Liver (tissue), 10 donors: ENCODE measurements at places on chromosomes 7 and 10.

DNA sequence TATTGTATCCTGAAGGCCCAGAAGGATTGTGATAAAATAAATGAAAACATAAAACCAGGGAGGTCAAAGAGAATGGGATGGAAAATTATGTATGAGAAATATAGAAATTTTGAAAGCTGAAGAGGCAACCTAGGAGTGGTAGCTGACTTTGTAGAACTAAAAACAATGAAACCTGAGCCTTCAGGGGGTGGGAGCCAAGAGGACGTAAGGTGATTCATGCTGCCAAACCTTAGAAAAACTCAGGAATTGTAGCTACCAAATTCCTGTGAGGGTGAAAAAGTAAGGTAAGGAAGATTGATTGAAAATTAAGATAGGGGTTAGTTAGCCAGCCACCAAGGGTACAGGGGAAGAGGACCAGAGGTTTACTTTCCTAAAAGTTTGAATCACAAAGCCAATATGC lies 213.2 kb downstream of the KCND2 start:
- no peak for DNase-seq

DNA sequence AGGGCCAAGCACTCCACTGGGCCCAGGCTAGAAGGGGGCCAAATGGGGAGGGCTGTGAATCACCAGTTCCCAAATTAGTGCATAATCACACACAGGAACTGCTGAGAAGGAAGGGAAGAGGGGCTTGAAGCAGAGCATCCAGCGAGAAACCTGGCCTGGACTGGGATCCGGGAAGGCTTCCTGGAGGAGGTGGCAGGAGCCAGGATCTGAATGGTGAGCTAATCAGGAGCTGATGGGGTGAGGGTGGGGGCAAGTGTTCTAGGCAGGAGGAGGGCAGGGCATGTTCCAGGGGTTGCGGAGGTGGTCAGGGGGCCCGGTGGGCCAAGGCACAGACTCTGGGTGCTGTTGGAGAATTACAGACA lies 12.6 kb downstream of the PWWP2B start:
- DNase-seq, result no peak

DNA sequence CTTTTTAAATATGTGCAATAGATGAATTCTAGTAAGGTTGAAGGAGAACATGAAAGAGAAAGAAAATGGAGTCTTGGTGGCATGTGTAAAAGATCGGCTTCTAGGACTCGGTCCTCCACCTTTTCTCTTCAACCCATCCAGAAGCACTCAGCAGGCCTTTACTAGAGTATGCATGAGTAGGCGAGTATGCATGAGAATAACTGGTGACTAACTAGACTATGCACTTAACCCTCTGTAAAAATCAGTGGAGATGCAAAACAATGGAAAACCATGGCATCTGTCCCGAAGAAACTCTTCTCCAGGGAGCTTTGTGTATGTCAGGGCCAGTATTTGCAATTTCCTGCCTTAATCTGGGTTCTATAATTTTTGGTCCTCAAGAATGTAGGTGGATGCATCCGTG lies 40.0 kb upstream of the GRB10 start:
- no peak for DNase-seq

DNA sequence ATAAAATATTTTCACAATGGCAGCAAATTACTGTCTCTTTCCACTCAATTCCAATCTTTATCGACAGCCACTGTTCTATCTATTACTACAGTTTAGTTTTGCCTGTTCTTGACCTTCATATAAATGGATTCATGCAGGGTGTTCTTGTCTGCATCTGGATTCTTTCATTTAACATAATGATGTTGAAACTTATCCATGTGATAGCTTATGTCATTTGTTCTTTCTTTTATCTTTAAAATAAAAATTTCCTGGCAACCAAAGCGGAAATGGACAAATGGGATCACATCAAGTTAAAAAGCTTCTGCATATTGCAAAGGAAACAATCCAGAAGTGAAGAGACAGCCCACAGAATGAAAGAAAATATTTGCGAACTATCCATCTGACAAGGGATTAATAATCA lies 20.5 kb upstream of the DMTF1 start:
- no peak for DNase-seq

DNA sequence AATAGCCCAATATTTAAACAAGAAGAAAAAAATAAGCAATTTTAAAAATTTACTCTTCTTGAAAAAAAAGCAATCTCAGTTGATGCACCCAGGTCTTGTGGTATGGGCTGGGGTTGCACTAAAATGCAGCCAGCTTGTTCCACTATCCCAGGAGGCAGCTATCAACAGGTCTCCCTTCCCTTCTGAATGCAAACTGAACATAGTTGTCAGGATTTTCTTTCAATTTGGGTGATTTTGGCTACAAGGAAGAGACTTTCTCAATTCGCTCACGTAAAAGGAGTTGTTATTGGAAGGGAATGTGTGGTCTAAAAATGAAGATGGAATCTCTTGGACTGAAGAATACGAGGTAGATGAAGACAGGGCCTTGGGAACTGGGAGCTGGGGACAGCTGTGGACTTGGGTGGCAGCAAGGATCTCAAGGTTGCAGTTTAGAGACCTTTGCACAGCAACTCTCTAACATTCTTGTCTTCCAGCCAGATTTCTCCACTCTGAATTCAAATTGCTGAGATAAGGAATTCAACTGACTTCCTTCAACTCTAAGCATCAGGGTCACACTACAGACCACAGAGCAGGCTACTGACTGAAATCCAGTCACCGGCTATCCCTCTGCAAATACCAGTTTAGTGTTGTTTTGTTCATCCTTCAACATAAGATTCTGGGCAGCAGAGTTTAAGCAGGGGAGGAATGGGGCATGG lies 3.1 kb upstream of the TMEM26 start:
- DNase-seq, result no peak

GRCh38 chr7:148211740-148212151 lies 378.8 kb upstream of the C7orf33 start:
- DNase-seq, result no peak

GRCh38 chr10:7667262-7668141 lies 736 bp upstream of the ITIH5 start:
- no peak for DNase-seq

DNA sequence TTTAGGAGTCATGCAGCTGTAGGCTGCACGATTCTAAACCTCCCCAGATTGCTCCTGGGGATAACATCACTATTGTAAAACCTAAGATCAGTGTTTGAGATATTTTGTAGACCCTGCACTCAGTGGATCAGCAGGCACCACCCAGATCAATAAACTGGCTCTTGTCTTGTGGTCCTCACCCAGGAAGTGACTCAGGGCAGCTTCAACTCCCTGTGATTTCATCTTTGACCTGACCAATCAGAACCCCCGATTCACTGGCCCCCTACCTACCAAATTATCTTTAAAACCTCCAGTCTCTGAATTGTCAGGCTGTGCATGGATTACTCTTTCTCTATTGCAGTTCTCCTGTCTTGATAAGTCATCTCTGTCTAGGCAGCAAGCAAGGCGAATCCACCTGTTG lies 25.7 kb downstream of the ARL5B start:
- DNase-seq, result no peak
